Karpas-422 (cell line): ENCODE measurements at places on chromosomes 3 and 15. TPM values are rescaled to one million over a fixed set of nuclear protein-coding genes. Genes with fewer than 3 reads are reported as not detected.

The RASGRP1 gene
- 51.2 and 71.1 TPM in 2 replicates for total RNA-seq

The FAM3D gene
- total RNA-seq, result not detected in 2 replicates

The HYAL1 gene
- 0.14 and 0.71 TPM in 2 replicates for total RNA-seq

The DPPA2 gene
- total RNA-seq, result not detected in 2 replicates

The TMC3 gene
- not detected in 2 replicates for total RNA-seq

The VGLL3 gene
- not detected in 2 replicates for total RNA-seq

The STAC gene
- total RNA-seq, result not detected in 2 replicates

The PPP1R14D gene
- total RNA-seq, result not detected in 2 replicates

The NRG4 gene
- total RNA-seq, result not detected in 2 replicates

The CLSTN2 gene
- total RNA-seq, result not detected in 2 replicates

The CHRNA5 gene
- 0.11 TPM in 1 of 2 replicates, not detected in the other for total RNA-seq

The ESYT3 gene
- not detected in 2 replicates for total RNA-seq

The CNTN6 gene
- not detected in 2 replicates for total RNA-seq

The PLSCR2 gene
- total RNA-seq, result 1.0 TPM in 1 of 2 replicates, not detected in the other

The RHOV gene
- 0.69 TPM in 1 of 2 replicates, not detected in the other for total RNA-seq

The CFAP91 gene
- not detected in 2 replicates for total RNA-seq

The GPR176 gene
- 0.07 TPM in 1 of 2 replicates, not detected in the other for total RNA-seq

The CADPS gene
- 0.76 and 1.9 TPM in 2 replicates for total RNA-seq

The SAMMSON gene
- total RNA-seq, result 0.18 TPM in 1 of 2 replicates, not detected in the other

The SLC7A14 gene
- not detected in 2 replicates for total RNA-seq

The CTXND1 gene
- not detected in 2 replicates for total RNA-seq

The C3orf20 gene
- not detected in 2 replicates for total RNA-seq

The FRMD5 gene
- not detected in 2 replicates for total RNA-seq

The LDHAL6B gene
- not detected in 2 replicates for total RNA-seq

The TUBGCP5 gene
- 15.3 and 17.9 TPM in 2 replicates for total RNA-seq

The SHC4 gene
- total RNA-seq, result 0.22 TPM in 1 of 2 replicates, not detected in the other
